Germinal center (tissue), 1 donor: ENCODE measurements at places on chromosomes 1 and 21.

DNA sequence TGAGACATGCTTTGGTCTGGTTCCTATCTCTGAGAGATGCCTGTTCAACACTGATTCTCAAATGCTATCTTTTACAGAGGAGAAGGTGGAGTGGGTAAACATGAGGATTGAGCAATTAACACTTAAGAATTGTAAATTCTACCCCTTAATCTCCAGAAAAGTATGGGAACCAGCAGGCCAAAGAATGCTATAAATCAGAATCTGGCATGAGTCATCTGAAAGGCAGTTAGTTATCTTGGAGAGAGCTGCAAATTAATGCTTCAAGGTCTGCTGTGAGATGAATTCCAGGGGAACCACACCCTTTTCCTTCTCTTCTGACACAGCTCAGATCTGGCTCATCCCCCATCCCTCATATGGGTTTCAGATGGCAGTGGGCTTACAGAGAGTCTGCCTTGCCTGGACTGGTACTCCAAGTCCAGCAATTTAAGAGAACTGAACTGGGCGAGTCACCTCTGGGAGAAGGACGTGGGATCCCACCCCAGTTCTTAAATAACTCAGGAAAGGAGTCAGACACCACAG is 5.2 kb downstream of the S100A10 start:
- DNase-seq = no peak

DNA sequence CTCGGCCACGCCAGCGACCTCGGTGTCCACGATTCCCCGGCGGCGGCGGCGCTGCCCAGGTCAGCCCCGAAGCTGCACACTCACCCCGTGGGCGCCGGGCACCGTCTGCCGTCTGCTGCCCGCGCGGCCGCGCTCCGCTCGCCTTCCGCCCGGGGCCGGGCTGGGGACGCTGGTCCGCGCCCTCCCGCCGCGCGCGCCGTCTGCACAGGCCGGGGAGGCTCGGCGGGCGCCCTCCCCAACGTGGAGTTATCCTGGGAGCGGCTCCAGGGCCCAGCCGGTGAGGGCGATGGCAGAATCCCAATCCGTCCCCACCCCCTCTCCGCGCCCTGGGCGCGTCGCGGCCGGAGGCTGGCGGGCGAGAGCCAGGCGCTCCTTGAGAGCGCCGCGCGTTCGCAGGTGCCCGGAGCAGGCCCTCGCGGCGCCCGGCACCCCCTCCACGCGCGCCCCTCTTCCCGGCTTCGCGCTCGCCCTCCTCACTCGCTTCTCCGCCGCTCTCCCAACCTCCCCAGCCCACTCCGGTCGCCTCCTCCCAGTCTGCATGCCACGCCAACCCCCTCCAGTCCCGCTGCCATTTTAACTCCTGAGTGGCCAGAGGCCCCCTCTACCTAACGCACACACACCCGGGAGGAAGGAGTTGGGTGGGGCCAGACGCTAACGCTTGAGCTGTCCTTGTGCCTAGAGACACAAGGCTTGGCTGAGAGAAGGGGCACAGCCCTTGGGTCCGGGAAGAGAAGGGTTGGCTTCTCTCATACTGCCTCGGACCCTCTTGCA is at the start of gene LRRN2:
Gene LRRN2 (minus strand): TSS at position 503 of the 771 bp plus-strand sequence. CDS start 65,746 bp downstream, outside the sequence.
- no peak for DNase-seq

- DNase-seq = no peak
These were observed 19.9 kb downstream of the COA6 start for GRCh38 chr1:234393190-234393589.

GRCh38 chr1:32953495-32953894 is 11.1 kb downstream of the RNF19B start:
- DNase-seq = no peak
